Activated T-helper 9 cell treated with anti-CD3 and anti-CD28 coated beads, Interleukin-2, amount 50 U/mL, for 16 hours (primary cell): ENCODE measurements at places on chromosomes 11 and 22.

- peak; percentile 77 for DNase-seq
Measured at GRCh38 chr11:112289588-112290492, 29.2 kb upstream of the PLET1 start.

DNA sequence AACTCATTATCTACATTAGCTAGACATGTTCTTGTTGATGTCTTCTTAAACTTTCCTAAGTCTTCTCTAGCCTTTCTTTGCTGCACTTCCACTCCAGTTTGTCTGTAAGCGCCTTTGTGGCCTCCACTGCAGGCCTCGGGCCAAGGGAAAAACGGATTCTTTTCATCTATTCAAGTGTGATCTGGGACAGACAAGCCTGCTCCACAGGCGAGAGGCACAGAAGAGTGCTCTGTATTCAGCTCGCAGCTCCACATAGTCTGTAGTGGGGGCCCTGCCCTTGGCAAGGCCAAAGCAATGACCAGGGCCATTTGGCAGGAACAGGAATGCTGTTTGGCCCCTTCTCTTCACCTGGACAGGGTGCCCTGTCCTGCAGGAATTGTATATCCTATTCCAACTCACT, 84.1 kb upstream of the BARX2 start:
- DNase-seq, result no peak

GRCh38 chr11:104761511-104761910, 136.7 kb downstream of the CASP12 start:
- DNase-seq, result no peak

GRCh38 chr22:36619797-36620399, 83.7 kb downstream of the CACNG2 start:
- DNase-seq, result no peak

GRCh38 chr11:9969068-9969467, 305.2 kb downstream of the SWAP70 start:
- no peak for DNase-seq

DNA sequence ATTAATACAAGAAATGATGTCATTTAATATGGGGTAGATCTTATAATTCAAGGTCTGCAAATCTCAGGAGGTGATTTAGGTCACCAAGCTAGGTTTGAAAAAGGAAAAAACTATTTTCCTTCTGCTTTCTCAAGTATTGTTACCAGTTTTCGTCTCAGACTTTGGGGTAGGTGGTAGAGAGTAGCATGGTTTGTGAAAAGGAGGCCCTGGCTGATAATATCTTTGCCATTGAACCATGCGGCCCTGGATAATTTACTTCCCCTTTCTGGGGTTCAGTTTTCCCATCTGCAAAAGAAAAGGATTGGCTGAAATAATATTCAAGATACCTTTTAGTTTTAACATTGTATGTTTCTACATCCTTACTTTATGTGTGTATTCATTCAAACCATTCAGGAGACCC, 92.1 kb downstream of the WNT11 start:
- DNase-seq, result no peak

DNA sequence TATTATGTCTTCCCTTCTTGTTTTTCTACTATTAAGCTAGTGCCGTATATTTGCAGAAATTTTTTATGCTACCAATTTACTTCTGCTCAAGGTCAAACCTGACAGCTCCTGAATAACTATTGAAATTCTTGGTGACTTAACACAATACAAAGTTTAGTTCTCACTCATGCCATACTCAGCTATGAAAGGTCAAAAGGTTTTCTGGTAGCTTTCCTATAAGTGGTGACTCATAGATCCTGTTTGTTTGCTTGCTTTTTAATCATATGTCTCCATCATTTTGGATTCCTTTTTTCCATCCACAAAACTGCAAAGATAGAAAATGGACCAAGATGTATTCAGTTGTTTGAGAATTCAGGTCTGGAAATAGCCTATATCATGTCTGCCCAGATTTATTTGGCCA, 855.8 kb upstream of the LRRC4C start:
- DNase-seq, result no peak

DNA sequence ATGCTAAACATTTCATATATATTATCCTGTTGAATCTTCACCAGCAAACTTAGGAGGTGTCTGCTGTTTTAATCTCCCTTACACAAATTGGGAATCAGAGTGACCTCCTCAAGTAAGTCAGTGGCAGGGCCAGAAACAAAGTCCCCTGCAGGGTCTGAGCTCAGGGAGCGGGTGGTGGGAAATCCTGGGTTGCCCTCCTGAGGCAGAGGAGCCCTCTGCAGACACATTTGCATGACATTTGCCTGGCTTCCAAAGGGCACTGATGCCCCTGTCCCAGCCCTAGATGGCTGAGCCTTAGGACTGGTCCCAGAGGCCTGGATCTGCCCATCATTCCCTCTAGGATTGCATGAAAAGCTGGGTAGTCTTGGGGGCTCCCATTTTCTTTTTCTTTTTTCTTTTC, 2.1 kb upstream of the INPP5J start:
- DNase-seq, result no peak

GRCh38 chr11:111098091-111098490, 147.4 kb upstream of the POU2AF2 start:
- no peak for DNase-seq

GRCh38 chr22:46072110-46072881, 78.0 kb upstream of the PPARA start:
- no peak for DNase-seq

- DNase-seq, result no peak
Measured at GRCh38 chr11:72300268-72300667, 56.3 kb upstream of the PHOX2A start.

GRCh38 chr11:44752713-44753112, 26.0 kb downstream of the TSPAN18 start:
- DNase-seq, result no peak

DNA sequence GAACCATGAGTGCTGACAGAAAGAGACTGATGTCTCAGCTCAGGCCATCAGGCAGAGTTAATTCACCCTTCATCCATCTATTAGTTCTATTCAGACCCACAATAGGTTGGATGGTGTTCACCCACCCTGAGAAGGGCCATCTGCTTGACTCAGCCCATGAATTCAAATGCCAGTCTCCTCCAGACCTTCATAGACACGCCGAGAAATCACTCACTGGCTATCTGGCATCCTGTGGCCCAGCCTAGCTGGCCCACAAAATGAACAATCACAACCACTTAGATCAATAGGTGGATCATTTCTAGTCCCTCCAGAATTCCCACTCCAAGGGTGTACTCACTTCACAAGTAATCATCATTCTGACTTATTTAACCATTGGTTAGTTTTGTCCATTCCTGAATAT, 58.2 kb downstream of the MYEOV start:
- DNase-seq, result no peak

- DNase-seq, result no peak
Measured at GRCh38 chr11:2475136-2475918, 30.5 kb downstream of the KCNQ1 start.

DNA sequence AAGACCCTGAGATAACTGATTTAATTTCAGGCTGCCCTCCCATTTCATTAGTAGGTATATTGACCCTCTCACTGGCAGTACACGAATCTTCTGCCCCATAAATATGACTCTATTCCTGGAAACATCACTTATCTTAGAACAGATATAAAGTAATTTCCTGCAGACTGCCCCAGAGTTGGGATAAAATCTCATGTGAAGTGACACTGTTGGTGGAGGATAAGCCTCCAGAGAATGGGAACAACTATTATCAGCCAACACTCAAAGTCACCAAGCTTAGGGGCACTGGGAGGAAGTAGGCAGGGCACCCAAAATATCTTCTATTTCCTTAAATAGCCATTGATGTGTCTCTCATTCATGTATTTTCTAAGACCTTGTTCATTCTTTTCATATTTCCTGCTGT, 8.2 kb downstream of the OR51B5 start:
- no peak for DNase-seq

GRCh38 chr11:132244846-132245245, 874.4 kb downstream of the NTM start:
- no peak for DNase-seq

DNA sequence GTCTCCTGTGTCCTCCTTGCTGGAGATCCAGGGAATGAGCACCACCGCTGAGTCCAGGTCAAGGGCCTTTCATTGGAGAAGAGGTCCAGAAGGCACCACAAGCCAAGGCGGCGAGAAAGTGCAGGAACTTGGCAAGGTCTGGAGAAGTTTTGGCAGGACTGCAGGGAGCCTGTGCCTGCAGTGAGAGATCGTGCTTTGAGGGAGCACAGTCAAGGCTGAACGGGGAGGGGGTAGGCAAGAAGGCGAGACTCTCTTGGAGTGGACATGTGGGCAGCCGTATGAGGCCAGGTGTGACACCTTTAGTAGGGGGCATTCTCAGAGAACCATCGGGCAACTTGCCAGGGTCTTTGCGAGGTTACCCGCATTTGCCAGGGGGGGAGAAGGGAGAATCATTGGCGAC, 30.5 kb downstream of the LRRC10B start:
- DNase-seq, result no peak

DNA sequence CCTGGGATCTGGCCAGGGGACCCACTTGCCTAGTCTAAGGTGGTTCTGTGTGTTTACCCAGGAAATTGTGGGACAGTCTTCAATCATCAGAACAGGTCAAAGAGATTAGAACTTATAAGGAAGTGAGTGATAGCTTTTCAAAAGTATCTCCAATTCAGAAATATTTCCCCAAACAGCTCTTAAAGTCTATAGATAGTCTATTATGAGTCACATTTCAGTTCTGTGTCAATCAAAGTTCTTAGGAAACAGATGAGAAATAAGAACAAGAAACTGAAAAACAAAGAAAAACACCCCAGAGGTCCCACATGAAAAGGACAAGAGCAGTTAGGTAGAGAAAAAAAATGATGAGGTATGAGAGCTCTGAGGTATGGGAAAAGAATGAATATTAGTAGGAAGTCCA, 381.4 kb upstream of the MPPED2 start:
- no peak for DNase-seq

DNA sequence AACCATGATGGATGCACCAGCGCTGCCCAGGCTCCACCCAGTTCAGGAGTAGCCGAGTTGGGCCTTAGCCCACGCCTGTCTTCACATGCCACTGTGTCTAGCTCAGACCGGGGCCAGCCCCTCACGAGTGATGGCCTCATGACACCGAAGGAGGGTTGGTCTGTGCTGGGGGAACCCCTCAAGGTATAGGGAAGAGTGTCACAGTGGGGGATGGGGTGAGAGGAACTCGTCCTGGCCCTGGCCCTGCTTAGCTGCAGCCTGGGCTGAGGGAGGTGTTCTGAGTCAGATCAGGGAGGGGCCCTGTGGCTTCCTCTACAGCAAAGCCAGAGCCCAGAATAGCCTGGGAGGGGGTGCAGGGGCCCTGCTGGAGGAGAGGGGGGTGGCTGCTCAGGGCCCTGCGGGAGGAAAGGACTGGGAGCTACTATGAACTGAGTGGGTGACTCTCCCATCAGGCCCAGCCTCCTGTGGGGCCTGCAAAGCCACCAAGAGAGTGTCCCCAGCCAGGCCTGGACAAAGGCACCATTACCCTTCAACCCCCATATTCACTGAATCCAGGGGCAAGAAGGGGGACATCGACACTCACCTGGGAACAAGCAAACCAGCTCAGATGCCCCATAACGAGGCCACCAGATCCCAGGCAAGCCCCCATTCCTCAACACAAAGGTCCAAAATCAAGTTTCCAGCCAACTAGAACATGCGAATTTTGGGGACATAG, 41.2 kb downstream of the IGLL5 start:
- no peak for DNase-seq

DNA sequence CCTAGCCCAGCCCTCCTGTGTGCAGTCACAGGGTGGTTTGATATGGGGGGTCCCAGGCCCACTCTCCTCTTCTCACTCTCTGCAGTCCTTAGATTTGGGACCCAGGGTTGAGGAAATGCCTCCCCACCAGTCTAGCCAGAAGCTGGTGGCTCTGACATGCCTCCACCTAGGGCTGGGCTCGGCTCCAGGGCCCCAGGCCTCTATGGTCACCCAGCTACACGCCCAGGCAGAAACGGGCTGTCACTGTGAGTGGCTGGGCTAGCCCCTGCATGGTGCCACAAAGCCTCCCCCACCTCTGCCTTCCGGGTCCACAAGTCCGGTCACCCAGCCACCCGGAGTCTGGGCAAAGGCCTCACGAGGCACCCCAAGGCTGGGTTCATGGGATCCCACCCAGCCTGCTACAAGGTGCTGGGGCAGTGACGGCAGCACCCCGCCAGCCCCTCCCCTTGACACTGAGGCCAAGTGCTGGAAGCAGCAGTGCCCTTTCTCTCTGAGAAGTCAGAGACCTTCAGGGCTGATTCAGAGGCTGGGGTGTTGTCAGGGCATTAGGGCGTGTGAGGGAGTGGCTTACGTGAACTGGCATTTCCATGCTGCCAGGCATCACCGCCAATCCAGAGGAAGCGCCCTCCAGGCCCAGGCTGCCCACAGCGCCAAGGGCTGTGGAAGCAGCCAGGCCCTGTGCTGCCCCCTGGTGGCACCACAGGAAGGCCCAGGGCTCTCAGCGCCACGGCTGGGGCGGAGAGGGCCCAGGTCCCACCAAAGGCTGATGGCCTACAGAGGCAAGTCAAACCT, 638 bp upstream of the PITPNM1 start:
- DNase-seq, result peak; percentile 87

DNA sequence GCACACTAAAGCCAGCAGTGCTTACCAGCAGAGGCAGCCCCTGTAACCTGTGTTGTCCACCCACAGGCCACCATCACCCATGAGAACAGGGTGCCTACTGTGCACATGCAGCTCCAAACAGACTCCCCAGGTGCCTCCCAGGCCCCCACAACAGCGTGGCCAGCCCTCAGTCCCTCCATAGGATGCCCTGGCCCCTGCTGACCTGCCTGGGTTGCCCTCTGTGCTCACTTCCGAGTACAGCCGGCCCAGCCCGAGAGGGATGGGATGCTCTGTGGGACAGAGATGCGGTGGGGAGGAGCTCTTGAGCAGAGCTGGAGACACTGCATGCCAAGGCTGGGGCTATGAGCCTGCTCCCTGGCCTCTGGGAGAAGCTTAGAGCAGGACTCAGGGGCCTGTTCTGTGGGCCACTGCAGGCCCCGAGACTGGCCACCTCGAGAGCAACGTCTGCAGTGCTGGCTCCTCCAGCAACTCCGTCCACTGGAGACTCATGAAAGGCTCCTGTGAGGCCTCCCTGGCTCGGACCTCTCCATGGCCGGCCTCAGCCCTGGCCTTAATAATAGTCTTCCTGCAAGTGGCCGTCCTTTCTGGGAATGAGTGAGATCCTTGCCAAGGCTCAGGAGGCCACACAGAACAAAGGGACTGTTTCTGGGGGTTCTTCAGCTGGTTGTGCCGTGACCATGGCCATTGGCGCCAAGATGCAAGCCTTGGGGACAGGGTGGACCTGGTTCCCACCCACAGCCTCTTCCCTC, 27.0 kb downstream of the FADS2 start:
- DNase-seq, result no peak

DNA sequence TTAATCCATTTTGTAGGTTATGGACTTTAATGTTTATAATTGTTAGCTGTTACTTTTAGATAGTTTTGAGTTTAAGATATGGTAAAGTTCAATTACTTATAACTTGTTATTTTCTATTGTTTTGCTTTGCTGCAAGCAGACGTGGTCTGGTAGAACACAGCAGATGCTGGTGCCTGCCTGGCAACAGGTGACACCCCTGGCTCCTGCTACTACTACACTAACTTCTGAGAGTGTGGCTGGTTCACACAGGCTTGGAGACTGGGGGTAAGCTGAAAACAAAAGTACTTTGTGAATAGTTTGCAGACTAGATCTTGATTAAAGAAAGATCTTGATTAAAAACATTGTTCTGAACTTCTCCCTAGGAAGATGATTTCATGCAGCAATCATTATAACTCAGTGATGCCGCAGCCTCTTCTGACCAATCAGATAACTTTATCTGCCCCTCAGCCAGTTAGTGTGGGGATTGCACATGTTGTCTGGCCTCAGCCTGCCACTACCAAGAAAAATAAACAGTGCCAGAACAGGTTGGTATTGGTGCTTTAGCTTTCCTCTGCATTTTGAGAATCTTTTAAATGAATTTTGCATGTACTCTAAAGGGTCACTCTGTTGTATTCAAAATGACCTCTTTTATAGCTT, 90.4 kb downstream of the HIPK3 start:
- DNase-seq, result no peak
